Activated T-cell treated with anti-CD3 and anti-CD28 coated beads, Interleukin-2, amount 50 U/mL, for 4 hours (primary cell): ENCODE measurements at places on chromosomes 13 and 19.

GRCh38 chr13:22047082-22047784 is 376.4 kb downstream of the FGF9 start:
- DNase-seq = no peak

- DNase-seq = no peak
Measured at GRCh38 chr13:29379281-29379680, 216.2 kb downstream of the SLC7A1 start.

DNA sequence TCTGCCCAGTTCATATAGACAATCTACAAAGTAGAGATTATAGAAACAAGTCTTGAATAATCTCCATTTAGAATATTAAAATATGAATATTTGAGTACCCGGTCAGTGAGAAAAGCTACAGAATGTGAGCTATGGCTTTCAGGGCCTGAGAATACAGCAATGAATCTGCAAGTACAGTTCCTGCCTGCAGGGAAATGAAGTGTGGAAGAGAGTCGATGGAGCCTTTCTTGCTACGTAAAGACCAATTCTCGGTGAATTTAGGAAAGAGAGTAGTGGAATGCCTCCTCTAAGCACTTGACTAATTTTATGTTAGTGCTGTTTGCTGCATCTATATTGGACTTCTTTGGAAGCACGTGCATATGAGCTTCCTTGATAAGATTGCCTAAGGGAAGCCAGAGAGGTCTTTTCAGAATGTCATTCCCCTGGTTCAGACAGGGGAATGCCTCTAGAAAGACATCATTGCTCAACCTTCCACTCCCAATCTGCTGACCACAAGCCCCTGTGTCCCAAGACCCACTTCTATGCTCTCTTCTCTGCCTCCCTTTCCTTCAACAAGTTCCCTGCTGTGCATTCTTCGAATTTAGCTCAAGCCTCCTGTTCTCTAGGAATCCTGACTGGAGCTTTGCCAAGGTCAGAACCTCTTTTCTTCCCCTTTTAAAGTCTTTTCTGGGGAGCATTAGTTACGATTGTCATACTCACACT is 41.9 kb downstream of the GPC6 start:
- no peak for DNase-seq

DNA sequence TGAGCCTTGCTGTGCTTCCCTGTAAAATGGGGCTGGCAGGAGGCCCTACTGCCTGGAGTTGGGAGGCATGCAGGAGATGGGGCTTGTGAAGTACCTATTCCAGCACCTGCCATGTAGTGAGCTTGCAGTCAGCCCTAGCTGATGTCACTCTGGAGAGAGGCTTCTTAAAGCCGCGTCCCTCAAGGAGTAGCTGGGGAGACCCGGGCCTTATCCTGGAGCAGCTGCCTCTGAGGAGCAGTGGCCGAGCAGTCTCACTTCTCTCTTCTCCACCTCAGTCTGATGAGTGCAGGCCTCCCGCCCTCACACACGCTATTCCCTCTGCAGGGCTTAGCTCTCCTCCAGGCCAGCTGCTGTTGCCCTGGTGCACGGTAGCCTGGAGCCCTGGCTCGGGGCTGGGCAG is 18.0 kb downstream of the CLASRP start:
- no peak for DNase-seq

DNA sequence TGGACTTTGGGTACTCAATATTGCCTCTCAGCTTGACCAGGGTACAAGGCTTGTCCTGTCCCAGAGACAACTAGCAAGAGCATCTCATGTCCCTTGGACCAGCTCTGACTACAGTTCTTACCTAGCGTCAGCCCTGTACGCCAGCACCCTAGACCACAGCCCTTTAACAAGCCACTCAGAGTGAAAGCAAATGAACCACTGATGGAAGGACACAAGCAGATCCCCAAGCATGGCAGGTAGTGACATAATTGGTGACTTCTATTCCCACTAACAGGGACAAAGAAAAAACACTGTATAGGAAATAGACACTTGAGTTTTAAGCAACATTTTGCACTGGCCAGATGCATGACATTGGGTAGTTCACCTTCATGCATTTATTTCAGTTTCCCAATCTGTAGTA is 8.8 kb upstream of the LRCH1 start:
- DNase-seq = no peak
